Stimulated activated CD8-positive, alpha-beta memory T cell treated with anti-CD3 and anti-CD28 coated beads, Interleukin-4, amount 100 ng/mL, for 4 hours (primary cell): ENCODE measurements at places on chromosomes 3 and 15.

DNA sequence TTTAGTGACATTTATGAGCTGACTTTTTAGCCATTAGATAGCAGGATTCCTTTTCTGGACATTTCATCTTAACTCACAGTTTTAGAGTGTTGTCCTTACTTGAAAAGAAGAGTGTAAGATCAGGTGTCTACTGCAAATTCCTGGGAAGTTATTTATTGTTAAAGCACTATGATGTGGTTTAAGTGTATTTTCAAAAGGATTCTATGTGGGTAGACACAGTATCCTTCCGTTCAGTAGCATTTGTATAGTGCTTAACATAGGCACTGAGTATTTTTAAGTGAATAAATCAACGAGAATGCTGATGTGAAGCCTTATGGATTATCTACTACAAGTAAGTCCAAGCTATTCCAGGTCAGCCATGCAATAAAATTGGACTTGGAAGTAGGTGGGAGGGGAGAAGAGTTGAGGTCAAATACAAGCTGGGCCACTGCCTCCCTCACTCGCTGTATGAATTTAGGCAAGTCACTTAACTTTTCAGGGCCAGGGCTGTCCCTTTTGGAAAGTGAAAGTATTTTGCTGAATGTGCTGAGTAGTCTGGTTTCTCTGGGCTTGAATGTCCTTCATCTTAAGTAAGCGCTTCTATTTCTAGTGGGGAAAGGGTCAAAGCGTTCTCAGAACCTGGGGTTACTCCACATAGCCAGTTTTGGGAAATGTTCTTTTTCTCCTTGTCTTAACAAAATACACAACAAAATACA lies 48.6 kb downstream of the GAP43 start:
- DNase-seq, result no peak

DNA sequence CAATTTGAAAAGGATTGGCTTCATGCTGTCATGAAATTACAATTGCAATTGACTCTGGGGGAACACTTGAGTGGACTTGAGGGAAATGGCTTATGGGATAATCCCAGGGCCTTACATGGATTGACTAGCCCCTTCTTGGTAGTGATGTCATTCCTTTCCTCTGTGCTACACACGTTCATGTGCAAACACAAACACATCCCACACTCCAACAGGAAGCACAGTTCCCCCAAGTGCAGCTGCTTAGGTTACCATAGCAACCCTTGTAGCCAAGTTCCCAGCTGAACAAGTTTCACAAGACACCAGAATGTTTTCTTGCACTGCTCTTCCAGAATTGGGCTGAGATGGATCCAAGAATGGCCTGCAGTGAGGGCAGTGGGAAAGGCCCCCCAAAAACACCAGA lies 217.0 kb downstream of the ZNF621 start:
- no peak for DNase-seq

GRCh38 chr15:88080616-88081015 lies 175.9 kb downstream of the NTRK3 start:
- no peak for DNase-seq

DNA sequence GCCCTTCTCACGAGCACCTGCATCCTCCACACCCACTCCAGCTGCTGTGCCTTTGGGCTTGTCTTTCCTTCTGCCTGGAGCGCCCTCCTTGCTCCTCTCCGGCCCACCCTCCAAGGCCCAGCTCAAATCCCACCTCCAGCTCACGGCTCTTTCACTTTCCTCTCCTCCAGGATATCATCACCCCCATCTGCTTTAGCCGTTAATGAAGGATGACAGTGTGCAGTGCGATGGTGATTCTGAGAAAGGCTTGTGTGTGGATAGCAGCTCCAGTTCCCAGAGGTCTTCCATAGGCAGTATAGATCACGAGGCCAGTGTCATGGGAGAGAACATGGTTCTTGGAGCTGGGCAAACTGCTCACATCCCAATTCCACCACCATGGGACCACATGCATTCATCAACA lies 237.4 kb downstream of the TLE3 start:
- no peak for DNase-seq

- no peak for DNase-seq
Observed at GRCh38 chr15:65213241-65213640, 2.0 kb upstream of the CILP start.

DNA sequence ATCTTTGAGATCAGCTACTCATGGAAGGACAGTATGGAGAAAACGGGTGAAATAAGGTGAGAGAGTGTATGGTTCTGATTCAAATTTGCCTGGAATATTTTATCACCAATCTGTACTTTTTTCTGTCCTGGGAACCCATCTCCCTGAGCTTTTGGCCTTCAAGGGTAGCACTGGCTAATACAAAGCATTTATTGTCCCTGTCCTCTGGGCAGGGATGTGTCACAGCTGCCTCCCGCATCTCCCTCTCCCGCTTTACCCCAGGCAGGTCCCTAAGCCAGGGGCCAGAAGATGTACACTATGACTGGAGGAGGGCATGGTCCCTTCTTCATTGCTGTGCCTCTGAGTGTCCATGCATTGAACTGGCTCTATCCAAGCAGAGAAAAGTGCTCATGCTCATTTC lies 201.7 kb upstream of the CHRNA7 start:
- no peak for DNase-seq

- no peak for DNase-seq
Observed at GRCh38 chr3:56932866-56933265, 127.6 kb upstream of the SPATA12 start.

DNA sequence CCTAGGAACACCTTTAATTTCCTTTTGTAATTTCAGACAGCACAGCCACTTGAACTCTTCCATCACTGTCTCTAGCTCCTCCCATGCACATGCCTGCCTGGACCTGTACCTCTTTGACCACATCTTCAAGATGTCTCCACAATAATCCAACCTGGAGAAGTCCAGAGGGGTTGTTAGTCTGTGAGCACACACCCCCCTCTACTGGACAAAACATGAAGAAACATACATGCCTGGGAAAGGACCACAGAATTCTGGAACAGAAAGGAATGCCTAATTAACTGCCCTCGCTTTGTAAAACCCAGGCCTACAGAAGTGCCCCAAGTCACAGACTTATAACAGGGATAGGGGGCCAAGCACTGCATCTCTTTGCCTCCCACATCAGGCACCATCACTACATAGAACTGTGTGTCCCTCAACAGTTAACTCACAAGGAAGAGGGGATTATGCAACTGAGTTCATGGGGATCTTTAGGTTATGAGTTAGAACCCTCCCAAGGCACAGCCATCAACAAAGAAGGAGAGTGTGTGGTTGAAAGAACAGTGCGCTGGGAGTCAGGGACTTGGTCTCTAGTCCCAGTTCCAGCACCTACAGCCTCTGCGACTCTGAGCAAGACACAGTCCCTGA lies 61.7 kb downstream of the FMN1 start:
- DNase-seq, result no peak
